ENCODE measurements at places on chromosomes 7 and 10. TPM values are rescaled to one million over a fixed set of nuclear protein-coding genes. Genes with fewer than 3 reads are reported as not detected.

Gene ZFAND4
- total RNA-seq, result 16.1 TPM

Gene SPDYE3
- not detected for total RNA-seq

GRCh38 chr7:50389961-50390360, 60.2 kb downstream of the FIGNL1 start:
- no peak for DNase-seq

DNA sequence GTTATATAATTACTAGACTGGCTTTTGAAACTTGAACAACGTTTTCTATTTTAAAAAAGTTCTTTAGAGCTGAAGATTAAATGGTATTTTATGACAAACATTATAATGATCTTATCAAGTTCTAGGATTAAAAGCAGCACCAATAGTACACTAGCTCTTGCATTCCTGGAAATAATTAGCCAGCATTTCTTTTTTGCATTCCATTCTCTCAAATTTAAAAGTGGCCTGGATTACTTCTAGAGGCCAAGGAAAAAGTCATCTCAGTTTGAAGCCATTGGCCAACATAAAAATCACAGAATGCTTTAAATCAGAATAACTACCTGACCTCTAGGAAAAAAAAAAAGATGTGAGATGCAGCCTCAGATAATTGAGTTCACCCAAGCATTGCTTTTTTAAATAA, 1326.4 kb upstream of the SORCS1 start:
- DNase-seq, result no peak

GRCh38 chr7:96017877-96018276, 245.5 kb downstream of the DYNC1I1 start:
- no peak for DNase-seq

All from neural crest cell (in vitro differentiated cells).